NCI-H2171 (cell line): ENCODE measurements at places on chromosomes 2 and 18.

DNA sequence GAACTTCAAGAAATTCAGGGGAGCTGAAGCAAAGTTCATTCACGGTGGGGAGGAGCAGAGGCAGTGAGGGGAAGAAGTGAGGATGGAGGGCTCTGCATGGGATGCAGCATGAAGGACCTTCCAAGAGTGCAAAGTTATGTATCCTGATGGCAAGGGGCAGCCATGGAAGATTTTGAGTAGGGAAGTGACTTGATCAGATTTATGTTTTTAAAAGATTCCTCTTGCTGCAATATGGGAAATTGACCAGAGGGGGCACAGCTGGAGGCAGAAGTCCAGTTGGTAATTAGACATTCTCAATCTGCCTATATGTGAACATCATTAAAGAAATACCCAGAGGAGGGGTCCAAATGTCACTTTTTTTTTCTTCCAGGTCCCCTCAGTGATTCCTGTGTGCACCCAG, 21.5 kb upstream of the ANXA4 start:
- no peak for DNase-seq

- no peak for DNase-seq
Observed at GRCh38 chr2:43368483-43369385, 142.3 kb upstream of the ZFP36L2 start.

GRCh38 chr2:235727891-235728799, 234.3 kb downstream of the AGAP1 start:
- DNase-seq: no peak

DNA sequence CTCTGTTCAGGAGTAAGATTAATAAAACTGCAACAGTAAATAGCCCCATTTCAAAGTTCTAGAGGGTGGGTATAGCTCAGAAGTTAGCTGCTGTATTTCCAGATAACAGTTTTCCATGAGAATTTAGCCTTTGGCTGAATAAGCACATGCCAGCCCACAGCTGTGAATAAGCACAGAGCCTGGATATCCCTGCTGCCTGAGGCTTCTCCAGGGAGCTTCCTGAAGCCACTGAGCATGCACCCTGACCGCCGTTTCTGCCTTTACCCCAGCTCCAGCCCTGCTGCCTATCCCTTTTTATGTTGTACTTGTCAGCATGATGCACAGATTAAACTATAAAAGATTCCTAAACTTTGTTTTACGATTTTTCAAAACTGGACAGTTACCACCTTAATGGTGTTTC, 85.3 kb downstream of the FEZ2 start:
- DNase-seq: no peak

DNA sequence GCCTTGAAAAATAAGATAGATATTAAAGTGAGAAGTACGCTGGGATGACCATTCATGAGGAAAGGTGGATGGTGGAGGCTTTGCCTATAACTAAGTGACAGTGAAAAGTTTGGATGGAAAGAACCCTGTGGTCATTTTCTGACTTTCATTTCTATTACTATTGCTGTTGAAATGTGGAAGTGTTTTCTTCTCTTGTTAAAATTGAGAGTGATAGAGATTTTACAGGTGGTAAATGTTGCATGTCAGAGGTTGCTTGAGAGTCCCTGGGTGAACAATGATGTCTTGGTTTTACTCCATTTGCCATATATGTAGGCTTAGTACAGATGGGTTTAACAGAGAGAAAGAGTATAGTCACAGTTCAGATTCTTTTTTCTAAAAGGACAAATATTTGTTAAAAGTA, 18.4 kb downstream of the NCOA1 start:
- no peak for DNase-seq

GRCh38 chr2:203650860-203651613, 55.4 kb upstream of the CD28 start:
- peak; percentile 6 for DNase-seq

- no peak for DNase-seq
Observed at GRCh38 chr2:84631047-84631446, 114.7 kb downstream of the DNAH6 start.

DNA sequence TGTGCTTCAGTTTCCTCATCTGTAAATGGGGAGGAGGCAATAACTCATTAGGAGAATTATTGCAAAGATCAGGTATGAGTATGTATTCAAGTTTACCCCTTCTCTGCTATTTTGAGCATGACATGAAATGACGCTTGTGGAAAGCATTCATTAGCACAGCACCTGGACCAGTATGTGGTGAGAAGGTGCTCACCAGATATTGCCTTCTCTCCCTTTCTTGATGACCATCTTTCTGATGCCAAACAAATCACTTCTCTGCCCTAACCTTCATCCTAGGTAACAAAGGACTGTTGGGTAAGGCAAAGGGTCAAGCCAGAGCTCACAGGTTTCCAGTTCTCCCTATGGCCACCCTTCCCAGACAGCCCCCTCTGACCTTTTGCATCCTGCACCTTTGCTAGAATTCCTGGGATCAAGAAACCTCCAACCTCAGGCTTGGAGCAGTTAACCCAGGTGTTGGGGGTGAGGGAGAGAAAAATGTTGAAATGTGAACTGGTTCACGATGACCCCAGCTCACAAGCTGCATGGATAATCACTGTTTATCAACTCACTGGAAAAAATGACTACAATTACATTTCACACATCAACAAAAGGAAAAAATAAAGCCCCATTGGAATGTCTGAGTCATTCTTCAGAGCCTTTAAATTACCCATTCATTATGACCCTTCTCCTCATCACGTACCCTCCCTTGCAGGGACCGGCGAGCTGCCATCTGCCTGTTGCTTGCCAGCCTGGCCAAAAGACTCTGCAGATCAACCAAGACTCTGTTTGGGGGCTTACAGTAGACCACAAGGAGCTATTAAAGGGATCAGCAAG, 41.6 kb downstream of the LBH start:
- no peak for DNase-seq

DNA sequence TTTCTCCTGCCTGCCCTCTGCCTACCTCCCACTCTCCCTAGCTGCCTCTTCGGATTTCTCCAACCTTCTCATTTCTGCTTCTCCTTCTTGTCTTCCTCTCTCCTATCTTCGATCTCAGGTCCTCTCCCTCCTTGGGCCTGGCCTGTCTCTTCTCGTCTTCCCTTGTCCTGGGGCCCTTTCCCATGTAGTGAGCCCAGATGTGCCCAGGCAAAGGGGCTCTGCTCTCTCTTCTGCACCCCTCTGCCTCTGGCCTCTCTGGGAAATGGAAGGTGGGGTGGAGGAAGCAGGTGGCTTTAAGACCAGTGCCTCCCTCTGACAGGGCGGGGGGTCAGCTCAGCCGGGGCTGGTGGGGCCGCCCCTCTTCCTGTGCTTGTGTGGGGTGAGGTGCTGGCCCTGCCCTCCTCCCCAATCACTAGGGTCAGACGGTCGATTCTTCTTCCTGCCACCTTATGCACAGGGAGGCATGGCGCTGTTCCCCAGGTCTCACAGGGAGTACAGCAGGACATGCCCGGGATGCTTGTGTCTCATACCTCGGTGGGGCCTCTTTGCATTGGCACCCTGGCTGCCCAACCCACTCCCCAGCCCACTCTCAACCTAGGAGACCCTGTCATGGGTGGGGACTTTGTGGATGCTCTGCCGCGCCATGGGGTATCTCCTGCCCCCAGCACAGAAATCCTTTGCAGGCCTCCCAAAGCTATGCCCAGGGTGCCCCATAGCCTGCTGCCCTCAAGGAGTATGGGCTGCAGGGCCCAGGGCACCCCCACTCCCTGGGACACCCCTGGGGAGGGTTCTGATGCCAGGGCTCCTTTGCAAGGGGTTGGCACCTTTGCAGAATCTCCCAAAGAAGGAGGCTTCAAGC, 213.8 kb upstream of the HAAO start:
- no peak for DNase-seq

GRCh38 chr2:123971564-123972318, 53.3 kb upstream of the CNTNAP5 start:
- no peak for DNase-seq
